Head of caudate nucleus (tissue), 42 donors: ENCODE measurements at places on chromosomes 13 and 19.

DNA sequence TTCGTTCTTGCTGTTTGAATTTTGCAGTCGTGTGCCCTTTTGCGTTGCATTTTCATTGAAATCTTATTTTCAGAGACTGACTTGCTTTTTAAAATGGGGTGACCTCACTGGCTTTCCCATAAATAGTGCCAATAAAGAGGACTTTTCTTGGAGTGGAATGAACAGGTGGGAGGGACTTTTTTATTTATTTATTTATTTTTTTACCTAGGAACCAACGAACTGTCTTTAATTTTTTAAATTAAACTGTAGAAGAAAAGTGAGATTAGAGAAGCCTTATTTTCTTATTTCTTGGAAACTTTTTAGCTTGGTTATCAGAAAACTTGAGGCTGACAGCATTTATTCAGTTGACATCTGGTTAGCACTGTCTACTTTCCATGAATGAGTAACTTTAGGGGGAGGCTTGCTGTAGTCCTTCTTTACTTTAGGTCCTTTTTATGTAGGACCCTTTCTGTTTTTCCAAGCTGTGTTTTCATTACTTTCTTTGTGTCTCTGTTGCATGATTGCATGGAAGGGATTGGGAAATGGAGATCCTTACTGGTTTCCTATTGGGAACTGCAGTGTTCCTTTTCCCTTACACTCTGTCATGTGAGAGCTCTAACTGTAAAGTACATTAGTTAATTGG is 1.7 kb downstream of the SLAIN1 start:
- DNase-seq: no peak

GRCh38 chr19:10420444-10421239 is at the start of gene PDE4A:
TSS of gene PDE4A (plus strand) at chr19:10420538. CDS start at chr19:10420765, 227 bp downstream.
- no peak for DNase-seq

DNA sequence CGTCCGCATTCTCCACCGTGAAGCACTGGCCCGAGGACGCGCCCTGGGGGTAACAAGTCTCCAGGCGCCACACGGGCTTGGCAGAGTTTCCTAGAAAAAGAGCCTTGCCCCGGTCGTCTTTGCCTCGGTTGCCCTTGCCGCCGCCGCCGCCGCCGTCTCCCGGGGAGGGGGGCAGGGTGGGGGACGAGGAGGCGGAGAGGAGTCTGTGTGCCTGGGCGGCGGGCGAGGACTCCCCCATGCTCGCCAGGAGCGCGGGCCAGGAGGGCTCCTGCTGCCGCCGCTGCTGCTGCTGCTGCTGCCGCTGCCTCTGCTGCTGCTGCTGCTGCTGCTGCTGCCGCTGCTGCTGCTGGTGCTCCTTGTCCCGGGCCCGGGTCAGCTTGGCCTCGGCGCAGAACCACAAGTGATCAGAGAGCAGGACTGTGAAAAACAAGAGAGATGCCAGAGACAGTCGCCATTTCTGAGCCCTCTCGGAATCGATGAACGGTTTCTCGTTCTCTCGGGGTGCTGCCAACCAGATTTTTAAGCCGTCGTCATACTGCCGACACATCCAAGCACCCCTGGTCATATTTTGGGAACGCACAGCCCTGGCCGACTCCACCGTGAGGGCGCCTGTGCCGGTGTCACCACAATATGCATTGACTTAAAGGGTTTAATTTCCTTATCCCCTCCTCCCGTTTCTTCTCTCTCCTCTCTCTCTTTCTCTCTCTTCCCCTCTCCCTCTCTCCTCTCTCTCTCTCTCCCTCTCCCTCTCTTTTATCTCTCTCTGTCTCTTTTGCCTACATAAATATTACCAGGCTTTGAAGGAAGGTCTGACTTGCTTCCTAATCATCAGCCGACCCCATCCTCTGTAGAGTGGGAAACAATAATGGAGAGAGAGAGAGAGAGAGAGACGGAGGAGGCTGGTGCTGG is 349.1 kb downstream of the LIG4 start:
- DNase-seq: peak; percentile 7

GRCh38 chr19:30217461-30217860 is 154.7 kb upstream of the ZNF536 start:
- no peak for DNase-seq

GRCh38 chr13:38693641-38694040 is 6.8 kb downstream of the FREM2 start:
- no peak for DNase-seq

DNA sequence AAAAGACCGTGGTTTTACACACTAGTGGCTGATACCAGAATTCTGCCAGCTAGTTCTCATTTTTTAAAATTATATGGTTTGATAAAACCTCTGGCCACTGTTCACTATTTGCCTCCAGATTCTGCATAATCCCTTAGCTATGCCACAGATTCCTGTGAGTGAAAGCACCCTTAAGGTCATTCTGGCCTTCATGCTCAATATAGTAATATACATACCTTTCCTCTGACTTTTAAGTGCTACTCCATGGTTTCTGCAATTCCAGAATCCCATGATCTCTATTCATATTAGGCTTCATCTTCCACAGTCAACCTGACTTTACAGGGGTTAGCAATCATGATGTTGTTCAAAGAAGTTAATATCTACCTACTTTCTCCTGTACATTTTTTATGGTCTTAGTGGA is 274.1 kb upstream of the EDNRB start:
- DNase-seq: no peak

- DNase-seq: no peak
Observed at GRCh38 chr19:16038196-16038695, 38.0 kb upstream of the TPM4 start.
